ENCODE measurements at places on chromosomes 16 and 17.

DNA sequence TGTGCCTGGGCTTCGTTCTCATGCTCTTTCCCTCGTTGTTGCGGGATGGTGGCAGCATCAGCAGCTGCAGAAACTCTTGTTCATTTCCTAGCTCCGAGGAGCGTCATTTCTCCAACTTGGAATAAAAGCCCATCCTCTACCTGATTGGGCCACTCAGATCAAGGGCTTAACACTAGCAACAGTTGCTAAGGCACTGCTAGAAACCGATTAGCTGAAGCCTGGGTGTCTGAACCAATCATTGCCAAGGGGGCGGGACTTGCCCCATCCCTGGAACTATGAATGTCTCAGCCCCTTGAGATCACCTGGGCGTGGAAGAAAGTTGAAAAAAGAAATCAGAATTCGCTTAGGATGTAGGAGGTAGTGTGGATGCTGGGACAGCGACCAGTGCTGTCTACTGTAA lies 145.3 kb downstream of the FOXL1 start:
- no peak for DNase-seq

GRCh38 chr17:14078027-14078426 lies 8.7 kb downstream of the COX10 start:
- DNase-seq, result no peak

GRCh38 chr17:4945176-4945943 lies 3.0 kb downstream of the PFN1 start:
- DNase-seq, result no peak

GRCh38 chr16:68265078-68265920 lies 973 bp downstream of the SLC7A6 start:
- DNase-seq, result no peak

DNA sequence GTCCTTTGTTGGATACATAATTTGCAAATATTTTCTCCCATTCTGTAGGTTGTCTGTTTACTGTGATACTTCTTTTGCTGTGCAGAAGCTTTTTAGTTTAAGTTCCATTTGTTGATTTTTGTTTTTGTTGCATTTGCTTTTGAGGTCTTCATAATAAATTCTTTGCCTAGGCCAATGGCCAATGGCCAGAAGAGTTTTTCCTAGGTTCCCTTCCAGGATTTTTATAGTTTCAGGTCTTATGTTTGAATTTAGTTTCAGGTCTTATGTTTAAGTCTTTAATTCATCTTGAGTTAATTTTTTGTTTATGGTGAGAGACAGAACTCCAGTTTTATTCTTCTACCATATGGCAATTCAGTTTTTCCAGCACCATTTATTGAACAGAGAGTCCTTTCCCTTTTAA lies 90.1 kb upstream of the GOT2 start:
- DNase-seq, result no peak

GRCh38 chr16:26186091-26186615 lies 494.4 kb downstream of the HS3ST4 start:
- no peak for DNase-seq

All from NCI-H774 (cell line).